LHCN-M2 (cell line): ENCODE measurements at places on chromosomes 5 and 9.
A peak's percentile ranks its signal among the peaks of the same experiment; 100 is the strongest.

DNA sequence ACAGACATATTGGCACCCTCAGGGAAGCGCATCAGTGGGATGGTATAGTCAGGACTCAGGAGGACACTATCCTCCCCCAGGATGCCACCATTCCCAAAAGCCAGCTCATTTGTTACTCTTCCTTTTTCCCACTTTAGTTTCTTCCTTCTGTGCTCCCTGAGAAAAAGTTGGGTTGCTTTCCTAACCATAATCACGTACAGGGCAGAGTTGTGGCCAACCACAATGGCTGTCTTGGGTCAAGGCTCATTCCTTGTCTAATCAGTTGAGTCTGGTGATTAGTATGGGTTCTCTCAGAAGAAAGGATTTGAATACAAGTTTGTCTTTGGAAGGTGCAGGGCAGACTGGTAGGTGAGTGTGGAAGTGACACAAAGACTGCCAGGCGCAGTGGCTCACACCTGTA, 26.6 kb upstream of the ATP6V1G1 start:
- no peak for DNase-seq

DNA sequence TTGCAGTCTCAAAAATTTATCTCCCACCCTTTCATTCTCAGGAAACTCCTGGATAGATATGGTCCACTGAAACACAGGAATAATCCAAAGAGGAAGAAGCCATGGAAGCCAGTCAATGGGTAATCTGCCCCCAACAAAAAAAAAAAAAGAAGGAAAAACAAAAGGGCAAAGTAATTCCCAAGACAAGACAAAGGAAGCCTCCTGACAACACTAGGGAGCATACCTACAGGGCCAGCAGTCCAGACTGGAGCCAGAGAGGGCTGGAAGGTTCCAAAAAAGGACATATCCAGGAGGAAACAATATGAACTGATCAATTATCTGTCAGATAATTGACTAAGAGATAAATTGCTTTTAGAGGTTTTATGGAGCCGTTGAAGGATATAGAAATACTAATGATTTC, 12.9 kb downstream of the FNIP1 start:
- DNase-seq: no peak

DNA sequence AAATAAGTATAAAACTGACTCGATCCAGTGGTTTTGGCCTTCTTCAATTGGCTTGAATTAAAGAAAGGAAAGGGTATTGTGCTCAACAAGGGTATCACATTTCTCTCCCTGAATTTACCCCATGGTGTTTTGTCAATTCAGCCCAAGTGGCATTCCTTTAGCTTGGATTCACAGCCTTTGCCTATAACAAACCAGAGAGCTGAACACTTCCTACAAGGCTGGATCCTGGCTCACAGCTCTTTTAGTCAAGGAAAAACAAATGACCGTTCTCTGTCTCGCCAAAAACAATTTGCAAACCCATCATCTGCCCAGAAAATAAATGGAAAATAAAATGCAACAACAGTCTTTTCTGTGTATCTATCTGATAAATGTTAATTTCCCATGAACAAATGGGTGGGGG, 5.7 kb downstream of the ZNF366 start:
- DNase-seq: peak; percentile 40

- DNase-seq: no peak
Observed at GRCh38 chr9:71766663-71767062, 1.6 kb downstream of the CEMIP2 start.

DNA sequence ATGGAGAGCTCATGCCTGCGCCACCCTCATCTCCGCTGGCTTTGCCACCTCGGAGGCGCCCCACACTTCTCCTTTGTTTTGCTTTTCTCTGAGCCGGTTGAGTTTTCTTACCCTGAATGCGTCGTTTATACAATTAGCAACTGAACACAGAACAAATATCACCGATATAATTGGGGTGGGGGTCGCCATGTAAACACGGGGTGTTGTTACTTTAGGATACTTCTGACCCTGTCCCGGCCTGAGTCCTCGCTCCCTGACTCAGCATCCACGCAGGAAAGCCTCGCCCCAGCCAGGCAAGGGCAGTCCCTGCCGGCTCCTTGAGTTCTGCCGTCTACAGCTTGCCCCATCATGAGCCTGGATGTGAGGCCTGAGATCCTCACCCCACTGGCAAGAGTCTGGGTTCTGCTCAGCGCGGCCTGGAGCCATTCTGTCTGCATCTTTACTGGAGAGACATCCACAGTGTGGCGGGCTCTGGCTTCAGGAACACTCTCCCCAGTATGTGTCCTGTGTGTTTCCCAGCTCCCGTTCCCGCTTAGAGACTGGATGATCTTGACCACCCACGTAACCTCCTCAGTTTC, 5.5 kb downstream of the NKX2-5 start:
- no peak for DNase-seq

- DNase-seq: peak; percentile 80
Observed at GRCh38 chr9:109107402-109108240, 12.1 kb downstream of the TMEM245 start.

DNA sequence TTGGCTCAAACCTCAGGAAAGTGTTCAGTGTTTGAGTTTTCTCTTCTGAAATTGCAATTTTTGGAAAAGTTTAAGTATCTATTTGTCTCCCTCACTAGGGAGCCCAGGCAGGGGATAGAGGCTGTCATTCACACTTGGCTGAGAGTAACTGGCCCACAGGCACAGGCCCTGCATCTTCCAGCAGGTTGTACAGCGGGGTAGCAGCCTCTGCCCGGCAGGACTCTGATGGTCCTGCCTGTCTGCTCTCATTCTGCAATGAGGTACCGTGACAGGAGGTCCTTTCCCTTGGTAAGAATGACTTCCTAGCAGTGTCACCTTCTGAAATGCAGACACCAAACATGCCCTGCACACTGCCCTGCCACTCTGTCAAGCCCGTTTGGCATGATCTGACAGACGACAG, 282.8 kb upstream of the DAP start:
- DNase-seq: no peak

GRCh38 chr5:57774439-57774838, 291.8 kb upstream of the ACTBL2 start:
- no peak for DNase-seq

GRCh38 chr5:655406-655805, 37.7 kb downstream of the TPPP start:
- no peak for DNase-seq

DNA sequence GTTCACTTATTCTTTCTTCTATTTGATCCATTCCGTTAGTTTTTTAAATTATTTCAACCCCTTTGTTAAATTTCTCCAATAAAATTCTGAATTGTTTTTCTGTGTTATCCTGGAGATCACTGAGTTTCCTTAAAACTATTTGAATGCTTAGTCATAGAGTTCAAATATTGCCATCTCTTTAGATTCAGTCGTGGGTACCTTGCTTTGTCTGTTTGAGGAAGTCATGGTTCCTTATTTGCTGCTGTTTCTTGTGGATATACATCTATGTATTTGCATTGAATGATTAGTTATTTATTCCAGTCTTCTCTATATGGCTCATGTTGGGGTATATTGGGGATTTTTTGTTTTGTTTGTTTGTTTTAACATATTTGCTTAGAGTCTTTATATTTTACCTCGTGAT, 80.6 kb downstream of the HINT1 start:
- no peak for DNase-seq

DNA sequence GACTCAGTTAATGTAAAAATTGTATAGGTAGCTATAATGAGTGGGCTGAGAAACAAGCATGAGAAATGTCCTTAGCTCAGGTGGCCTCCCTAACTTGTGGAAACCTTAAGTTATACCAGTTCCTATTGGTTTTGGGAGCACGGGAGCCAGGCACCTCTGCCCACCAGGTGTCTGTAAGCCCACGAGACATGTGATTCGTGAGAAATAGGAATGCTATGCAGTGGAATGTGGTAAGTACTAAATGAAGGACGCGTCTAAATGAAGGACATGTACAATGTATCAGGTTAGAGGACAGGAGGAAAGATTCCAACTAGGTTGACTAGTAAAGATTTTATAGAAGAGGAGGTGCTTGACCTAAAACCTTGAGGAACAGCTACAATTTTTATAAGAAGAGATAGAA, 46.0 kb upstream of the F2RL2 start:
- DNase-seq: no peak
